ENCODE measurements at places on chromosomes 11 and 22.

- no peak for DNase-seq
These were observed 46.5 kb downstream of the CDPF1 start for GRCh38 chr22:46203601-46203980.

DNA sequence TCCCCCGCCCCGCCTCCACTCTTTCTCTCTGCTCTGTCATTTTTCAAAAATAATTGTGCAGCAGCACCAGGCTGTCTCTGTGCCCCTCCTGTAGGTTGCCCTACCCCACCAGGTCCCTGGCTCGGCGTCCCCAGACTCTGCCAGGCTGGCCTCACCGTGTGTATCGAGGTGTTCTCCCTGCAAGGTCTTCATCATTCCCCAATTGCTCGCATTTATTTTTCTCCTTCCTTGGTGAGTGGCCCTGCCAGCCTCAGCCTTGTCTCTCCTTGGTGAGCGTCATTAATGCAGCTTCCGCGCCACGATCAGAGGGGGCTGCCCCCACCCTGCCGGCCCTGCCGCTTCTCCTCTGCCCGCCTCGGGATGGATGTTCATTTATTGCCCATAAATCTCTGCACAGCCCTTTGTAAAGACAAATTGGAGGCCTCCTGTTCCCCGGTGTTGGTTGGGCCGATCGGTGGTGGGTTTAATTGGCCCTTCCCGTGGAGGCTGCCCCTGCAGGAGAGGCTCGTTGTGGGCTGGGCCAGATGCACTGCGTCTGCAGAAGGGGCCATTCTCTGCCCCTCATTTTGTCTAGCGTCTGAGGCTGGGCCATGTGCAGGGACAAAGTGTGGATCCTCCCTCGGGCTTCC lies 33.2 kb downstream of the RTN4R start:
- DNase-seq, result no peak

DNA sequence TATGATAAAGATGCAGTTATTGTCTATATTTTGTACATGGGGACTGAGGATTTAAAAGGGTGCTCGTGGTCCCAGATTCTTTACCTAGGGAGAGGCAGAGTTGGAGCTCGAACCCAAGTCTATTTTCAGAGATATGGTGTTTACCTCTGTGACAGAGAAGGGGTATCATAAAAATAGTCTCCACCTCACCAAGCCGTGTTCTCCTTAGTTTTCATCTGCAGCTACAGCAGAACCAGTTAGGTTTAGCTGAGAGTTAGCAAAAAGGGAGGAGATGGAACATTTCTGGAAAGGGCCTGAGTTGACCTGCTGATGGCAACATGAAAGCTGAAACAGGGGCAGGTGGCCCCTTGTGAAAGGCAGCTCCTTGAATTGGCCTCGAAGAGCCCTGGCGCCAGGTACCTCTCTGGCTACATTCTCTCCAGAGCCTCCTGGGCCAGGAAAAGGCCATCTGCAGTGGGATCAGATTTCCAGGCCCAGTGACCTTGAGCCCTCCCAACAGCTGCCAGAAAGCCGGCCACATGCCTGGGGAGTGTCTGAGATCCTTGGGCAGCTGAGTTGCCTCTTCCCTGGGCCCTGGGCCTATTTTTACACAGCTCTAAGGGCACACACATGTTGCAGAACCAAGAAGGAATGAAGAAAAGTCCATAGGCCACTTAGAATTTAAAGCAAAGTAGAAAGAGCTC lies 136.6 kb downstream of the NAV2 start:
- DNase-seq, result no peak

- DNase-seq, result no peak
These were observed 1462.1 kb upstream of the RAG2 start for GRCh38 chr11:38060136-38060535.

DNA sequence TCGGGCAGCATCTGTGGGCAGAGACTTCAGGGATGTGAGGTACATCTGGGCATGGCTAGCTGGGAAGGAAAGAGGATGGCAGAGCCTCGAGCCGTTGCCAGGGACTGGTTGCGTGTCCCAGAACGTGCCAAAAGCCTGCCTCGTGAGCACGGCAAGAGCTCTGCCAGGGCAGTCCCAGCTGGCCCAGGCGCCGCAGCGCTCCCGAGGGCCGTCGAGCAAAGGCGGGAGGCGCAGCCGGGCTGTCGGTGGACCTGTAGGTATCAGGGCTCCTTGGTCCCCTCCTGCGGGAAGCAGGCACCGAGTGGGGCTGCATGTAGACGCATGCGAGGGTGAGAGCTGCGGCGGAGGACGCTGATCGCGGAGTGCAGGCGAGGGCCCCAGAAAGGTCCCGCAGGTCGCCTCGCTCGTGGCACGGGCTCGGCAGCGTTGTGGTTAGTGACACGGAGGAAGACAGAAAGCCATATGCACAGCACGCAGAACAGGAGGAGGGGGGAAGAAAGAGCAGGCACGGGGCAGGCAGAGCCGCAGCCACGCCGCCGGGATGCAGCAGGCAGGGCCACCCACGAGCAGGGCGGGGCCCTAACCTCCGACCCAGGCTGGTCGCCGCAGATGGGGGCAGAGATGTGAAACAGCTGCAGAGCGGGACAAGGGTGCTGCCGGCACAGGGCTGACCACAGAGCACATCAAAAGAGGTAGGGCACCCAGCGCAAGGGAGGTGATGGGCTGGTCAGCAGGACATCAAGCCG lies 18.0 kb downstream of the LSP1 start:
- DNase-seq, result no peak

GRCh38 chr22:47059076-47059475 lies 296.6 kb downstream of the TBC1D22A start:
- DNase-seq, result peak; percentile 39

GRCh38 chr11:76783896-76784813 lies 999 bp downstream of the TSKU start:
- no peak for DNase-seq

- no peak for DNase-seq
These were observed 4.6 kb upstream of the CCDC188 start for GRCh38 chr22:20155330-20156041.

DNA sequence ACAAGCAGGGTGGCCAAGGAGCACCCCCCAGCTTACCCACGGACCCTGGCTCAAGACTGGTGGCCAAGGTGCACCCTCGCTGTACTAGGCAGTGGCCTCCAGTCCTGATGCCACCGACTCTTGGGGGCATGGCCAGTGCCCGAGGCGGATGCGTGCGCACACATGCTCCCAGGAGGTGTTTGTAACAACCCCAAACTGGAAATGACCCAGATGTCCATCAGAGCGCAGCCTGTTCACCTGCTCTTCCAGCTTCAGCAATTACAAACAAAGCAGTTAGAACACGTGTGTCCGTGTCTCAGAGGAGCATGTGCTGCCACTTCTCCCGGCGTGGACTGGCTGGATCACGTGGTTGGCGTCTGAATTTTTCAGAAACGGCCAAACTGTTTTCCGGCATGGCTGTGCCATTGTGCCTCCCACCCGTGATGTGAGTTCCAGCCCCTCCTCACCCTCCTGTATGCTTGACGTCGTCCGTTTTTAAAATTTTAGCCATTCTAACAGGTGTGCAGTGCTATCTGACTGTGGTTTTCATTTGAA lies 7.1 kb upstream of the MUC6 start:
- DNase-seq, result no peak

GRCh38 chr11:103671143-103671651 lies 365.2 kb upstream of the DDI1 start:
- no peak for DNase-seq

- DNase-seq, result no peak
These were observed 35.9 kb downstream of the MMP27 start for GRCh38 chr11:102669664-102670063.

- no peak for DNase-seq
These were observed 2.9 kb downstream of the MGAT3 start for GRCh38 chr22:39459681-39460080.

- DNase-seq, result no peak
These were observed 129.4 kb upstream of the PAX6 start for GRCh38 chr11:31940371-31941037.

DNA sequence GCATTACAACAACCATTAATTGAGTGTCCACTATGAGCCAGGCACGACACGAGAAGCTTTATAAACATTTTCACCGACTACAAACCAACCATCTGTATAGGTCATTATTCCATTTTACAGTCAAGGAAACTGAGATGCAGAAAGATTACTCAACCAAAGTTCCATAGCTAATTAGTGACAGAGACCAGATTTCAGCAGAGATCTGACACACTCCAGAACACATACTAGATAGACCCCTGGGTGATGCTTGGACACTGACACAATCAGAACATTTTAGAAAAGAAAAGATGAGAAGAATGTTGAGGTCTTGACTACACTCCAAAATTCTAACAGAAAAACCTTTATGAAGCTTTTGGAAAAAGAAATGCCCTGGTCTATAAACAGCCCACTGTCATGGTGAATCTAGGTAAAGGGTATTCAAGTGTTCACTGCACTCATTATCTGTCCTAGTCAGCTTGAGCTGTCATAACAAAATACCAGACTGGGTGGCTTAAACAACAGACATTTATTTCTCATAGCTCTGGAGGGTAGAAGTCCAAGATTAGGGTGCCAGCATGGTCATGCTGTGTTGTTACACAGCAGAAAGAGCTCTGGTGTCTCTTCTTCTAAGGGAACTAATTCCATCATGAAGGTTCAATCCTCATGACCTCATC lies 89.0 kb downstream of the RELT start:
- DNase-seq, result no peak

DNA sequence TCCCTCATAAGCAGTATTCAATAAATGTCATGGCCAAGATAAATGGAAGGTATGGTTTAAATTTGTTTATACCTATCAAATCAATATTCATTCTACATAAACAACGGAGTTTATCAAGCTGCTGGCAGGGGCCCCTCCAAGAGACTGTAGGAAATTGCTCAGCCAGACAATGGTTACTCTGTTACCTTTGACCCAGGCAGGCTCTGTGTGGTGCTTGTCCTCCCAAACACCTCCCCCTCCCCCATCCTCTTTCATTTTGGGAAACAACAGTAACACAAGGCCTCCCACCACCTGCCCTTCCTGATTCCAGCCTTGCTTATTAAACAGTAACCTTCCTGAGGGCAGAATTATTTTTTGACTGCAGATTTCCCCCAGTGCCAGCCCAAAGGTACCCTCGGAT lies 10.5 kb upstream of the ZBTB16 start:
- DNase-seq, result no peak

DNA sequence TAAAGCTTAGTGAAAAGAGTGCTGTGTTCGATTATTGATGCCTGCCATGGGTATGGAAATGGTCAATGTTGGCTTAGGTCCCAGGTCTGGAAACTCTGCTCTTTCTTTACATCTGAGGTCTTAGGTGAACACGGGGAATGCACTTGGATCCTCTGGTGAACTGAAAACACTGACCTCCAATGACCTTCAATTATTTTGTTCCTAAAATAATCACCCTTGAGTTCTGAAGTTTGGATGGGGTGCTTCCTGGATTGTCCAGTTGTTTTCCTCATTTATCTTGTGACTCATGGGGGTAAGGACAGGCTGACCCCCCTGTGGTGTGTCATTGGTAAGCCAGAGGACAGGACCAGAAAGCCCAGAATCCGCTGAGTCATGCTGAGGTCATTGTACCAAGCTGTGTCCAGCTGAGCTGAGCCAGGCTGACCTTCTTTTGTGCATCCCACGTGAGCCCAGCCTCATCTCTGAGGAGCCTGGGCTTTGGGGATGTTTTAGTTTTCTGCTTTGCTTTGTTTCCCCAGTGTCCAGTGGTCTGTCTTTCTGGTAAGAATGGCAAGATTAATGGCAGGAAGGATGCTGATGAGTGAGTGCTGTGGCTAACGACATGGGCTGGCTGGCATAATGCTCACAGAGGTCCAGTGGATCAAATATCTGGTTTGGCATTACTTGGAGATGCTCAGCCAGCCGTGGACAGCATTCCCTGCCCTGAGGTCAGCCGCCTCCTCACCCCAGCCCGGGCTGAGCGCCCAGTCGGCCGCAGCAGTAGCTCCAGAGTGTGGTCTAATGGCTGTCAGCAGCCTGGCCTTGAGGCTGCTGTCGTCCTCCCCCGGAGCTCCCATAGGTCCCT lies 35.6 kb downstream of the AMPD3 start:
- no peak for DNase-seq

- DNase-seq, result no peak
These were observed 328.7 kb upstream of the B3GAT1 start for GRCh38 chr11:134740590-134741261.

- no peak for DNase-seq
These were observed 89.9 kb downstream of the CTTN start for GRCh38 chr11:70488171-70488703.

- DNase-seq, result no peak
These were observed 18.4 kb downstream of the ABTB2 start for GRCh38 chr11:34339149-34340064.

DNA sequence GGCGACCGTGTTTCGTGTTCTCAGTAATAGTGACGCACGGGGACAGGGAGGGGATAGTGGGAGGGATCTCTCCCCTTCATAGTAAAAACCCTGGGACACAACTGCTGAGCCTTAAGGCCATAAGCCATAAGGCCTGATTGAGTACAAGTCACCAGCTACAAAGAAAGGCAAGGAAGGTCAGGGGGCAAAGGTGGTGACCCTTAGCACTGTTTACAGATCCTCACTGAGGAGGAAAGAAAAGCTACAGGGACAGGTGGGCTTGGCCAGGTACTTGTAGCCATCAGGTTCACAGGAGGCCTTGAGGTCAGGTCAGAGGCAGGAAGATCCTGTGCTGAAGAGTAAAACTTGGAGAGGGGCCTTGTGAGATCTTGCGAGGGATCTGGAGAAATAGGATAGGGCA lies 15.1 kb upstream of the AMPD3 start:
- DNase-seq, result no peak

DNA sequence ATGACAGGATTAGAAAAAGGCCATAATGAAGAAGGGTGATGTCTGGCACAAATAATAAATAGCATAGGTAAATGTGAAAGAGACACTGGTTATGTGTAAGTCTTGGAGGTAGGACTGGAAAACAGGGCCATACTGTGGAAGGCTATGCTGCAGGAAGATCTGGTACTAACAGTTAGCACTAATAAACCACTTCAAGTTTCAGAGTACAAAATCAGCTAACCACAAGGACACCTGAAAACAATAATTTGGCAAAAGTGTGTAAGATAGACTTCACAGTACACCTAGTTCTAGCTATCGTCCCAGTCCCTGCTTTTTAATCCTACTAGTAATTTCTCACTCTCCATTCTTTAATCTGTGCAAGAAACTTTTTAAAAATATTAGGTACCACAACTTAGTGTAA lies 44.3 kb downstream of the CWF19L2 start:
- no peak for DNase-seq

GRCh38 chr22:21051831-21052400 lies 6.2 kb downstream of the LRRC74B start:
- DNase-seq, result no peak

- no peak for DNase-seq
These were observed 77.6 kb upstream of the SESN3 start for GRCh38 chr11:95308512-95309035.

- peak; percentile 15 for DNase-seq
These were observed 85.5 kb downstream of the ENTHD1 start for GRCh38 chr22:39808081-39808480.

DNA sequence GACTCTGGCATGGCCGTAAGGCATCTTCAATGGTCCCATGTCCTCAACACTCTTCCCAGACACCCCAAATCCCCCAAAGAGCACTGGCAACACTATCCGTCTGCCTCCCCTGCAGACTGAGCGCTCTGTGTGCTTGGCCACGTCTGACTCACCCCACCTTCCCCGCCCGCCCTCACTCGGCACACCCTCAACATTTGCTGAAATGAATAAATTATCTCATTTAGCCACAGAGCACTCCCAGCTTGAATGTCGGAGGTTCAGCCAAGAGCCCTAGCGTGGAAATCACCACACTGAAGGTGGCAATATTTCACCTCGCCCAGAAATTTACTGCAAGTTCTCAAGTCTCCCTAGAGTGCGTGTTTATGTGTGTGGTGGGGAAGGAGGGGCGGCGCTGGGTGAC lies 46.6 kb upstream of the TCF20 start:
- DNase-seq, result no peak

Measured in germinal center (tissue), 1 donor.